NCI-H2081 treated with DMSO at 0.1 percent for 48 hours (cell line): ENCODE measurements at places on chromosomes 12 and 14.

GRCh38 chr14:70887737-70888499 is 19.3 kb upstream of the PCNX1 start:
- no peak for DNase-seq

GRCh38 chr12:40947797-40948196 is 240.3 kb upstream of the PDZRN4 start:
- DNase-seq, result no peak

DNA sequence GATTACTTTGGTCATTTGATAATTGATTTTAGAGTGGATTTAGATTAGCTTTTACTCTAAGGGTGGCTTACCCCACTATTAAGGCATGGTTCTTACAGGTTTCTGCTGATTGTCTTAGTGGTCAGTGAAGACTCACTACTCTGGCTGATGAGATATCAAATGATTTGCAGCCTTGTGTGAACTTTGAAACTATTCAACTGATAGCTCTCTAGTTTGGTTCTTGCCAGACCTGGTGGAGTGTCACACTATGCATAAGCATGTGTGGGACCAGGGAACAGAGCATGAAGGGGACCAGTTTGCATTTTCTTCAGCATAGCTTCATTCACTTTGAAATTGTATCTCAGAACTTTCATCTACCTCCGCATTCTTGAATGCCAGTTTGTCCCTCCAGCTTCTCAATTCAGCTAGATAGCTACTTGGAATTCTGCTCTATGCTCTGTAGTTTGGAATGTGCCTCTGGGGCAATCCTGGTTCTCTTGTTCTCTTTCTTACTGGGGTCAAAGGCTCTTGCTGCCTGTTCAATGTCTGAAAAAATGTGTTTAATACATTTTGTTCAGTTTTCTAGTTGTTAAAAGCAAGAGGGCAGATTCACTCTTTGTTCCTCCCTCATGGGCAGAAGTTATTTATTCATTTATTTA is 12.7 kb downstream of the SCYL2 start:
- DNase-seq, result no peak

- DNase-seq, result no peak
Measured at GRCh38 chr12:48084066-48084465, 21.8 kb downstream of the SENP1 start.
